ENCODE measurements at places on chromosomes 2 and 18. TPM values are rescaled to one million over a fixed set of nuclear protein-coding genes. Genes with fewer than 3 reads are reported as not detected.

CNTNAP5 gene
- not detected for total RNA-seq

- no peak for DNase-seq
Measured at GRCh38 chr2:181977661-181978350, 7.8 kb upstream of the PPP1R1C start.

DNA sequence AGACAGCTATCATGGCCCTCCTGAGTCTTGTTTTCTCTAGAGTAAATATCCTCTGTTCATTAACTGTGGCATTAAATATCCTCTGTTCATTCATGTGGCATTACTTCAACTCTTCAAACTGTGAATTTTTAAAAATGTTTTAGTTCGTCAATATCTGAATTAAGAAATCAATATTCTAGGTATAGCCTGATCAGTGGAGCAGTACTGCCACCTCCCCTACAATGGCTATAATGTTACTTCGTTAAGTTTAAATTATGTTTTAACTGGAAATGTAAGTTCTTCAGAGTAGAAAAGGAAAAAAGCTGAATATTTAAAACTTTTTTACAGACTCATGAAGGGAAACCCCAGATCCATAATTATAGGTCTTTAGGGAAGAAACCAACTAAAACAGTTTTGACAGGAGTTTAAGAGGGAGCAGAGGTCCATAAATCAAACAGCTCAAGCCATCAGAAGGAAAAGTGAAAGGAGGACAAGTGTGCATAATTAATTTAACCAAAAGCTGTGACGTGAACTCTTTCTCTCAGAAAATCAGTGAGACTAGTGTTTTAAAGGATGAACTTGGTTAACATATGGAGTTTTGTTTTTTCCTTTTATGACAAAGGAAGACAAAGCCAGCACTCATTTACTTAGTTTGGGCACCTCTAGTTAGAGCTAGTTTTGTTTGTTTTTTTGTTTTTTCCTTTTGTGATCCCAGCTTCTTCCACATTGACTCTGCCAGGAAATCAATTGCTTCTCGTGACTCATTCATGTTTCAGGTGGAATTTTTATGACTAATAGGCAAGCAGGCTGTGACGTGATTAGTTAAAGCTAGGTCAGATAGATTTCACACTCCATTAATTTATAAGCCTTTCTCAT is 44.9 kb downstream of the RBBP8 start:
- DNase-seq: no peak

DNA sequence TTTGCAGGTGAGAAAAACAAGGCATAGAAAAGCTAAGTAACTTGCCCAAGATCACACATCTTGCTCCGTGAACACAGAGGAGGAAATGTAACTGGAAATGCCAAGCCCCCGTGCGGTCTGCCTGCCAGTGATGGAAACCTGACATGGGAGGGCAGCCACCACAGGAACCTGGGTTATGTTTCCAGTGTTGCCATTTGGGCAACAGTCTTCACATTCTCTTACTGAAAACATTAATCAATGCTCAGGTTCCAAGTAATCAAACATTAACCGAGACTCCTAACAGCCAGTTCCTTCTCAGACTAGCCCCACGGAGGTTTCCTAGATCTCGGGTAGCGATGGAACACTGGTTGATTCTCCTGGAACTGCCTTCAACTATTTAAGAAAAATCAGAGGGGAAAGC is 2.5 kb downstream of the TGFA start:
- no peak for DNase-seq

DNA sequence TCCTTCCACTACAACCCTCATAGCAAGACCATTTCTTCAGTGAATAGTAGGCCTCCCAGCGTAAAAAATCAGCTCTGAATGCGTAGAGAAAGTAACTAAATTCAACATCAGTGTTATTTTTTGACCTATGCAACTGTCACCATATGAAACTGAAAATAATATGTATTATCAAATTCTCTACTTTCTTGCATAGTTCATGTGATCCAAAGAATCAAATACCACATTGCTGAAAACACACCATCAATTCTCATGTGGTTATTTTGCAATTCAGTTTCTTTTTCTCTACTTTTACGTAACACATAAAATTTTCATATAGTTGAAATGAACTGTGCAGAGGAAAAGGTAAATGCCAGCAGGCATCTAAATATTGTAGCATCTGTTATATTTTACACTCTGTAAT is 208.5 kb upstream of the SPOPL start:
- DNase-seq: no peak

GRCh38 chr18:44051026-44051425 is 629.7 kb upstream of the SETBP1 start:
- no peak for DNase-seq

KLHL29 gene
- total RNA-seq: 2.9 TPM

ALKAL2 gene
- 2.7 TPM for total RNA-seq

DNA sequence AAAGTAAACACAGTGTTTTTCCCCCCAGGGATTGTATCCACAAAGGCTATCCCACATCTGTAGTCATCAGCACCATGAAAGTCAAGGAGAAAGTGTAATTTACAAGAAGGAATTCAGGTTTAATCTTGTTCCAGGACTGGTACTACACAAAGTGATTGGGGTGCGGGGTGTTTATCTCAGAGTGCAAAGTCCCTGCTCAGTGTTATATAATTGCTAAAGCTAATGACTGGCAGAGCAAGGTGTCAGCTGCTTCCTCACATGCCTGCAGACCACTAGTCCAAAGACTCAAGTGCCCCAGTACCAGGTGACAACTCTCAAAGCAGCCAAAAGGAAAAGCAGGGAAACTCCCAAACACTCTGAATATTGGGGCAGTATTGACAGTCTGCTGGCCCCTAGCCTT is 40.4 kb upstream of the PDCL3 start:
- DNase-seq: no peak

GRCh38 chr18:23992941-23993280 is 21.6 kb upstream of the TTC39C start:
- no peak for DNase-seq

GRCh38 chr2:41854227-41854626 is 193.6 kb upstream of the PKDCC start:
- no peak for DNase-seq

UGT1A5 gene
- 2.1 TPM for total RNA-seq

POTEE gene
- total RNA-seq: 0.22 TPM

- no peak for DNase-seq
Measured at GRCh38 chr18:24321071-24321470, 76.6 kb downstream of the OSBPL1A start.

DNA sequence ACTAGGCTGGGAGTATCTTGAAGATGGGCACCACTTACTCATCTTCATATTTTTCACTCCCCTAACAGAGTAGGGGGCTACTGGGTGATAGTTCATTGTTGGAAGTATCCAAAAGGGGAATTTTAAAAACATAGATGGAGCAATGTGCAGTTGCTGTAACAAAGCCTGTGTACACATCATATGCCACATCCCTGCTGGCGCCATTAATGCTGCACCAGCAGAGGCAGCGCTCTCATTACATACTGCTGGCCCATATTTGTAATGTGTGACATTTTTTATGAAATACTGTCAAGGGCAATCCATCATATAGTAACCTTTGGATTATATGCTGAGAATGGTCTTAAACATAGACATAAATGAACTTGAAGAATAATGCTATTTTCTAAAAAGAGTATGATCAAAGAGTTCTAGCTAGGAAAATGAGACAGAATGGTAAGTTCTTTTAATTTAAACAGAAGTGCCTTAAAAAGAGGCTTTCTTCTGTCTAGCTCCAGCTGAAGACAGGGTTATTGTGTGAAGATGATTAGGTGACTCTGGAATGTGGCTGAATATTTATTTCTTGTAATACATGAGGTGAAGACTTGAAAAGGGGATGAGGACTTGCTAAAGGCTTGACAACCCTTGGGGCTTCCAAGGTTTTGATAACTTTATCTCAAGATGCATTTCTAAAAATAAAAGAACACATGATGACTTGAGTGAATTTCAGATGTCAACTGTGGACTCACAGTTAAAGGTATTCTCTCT is 2.4 kb upstream of the TMEM178A start:
- no peak for DNase-seq

MTCL1 gene
- total RNA-seq: 17.2 TPM

DNA sequence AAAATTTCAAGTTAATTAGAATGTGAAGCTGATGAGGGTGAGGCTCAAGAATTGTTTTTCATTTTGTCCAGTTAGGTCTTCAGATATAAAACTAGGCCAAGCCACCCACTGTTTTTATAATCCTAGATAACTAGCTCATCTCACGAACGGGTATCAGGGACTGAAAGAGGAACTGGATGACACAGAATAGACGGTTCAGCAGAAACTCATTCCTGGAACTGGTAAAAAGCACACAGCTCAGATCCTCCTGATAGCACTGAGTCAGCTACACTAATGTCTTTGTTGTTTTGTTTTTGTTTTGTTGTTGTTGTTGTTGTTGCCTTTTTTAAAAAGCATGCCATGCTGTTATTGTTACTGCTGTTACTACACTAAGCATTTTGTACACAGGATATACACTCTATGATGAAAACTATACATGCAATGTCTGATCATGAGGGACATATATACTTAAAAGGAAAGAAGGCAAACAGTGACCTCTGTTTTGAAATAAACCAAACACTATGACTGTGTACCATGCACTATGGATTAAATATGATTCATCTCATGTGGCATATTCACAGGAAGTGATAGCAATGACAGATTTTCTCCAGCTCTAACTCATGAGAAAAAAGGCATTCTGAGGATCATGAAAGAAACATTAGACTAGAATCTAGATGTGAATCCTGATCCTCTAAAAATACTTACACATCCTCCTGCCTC is 437.6 kb downstream of the NCKAP5 start:
- no peak for DNase-seq

DNA sequence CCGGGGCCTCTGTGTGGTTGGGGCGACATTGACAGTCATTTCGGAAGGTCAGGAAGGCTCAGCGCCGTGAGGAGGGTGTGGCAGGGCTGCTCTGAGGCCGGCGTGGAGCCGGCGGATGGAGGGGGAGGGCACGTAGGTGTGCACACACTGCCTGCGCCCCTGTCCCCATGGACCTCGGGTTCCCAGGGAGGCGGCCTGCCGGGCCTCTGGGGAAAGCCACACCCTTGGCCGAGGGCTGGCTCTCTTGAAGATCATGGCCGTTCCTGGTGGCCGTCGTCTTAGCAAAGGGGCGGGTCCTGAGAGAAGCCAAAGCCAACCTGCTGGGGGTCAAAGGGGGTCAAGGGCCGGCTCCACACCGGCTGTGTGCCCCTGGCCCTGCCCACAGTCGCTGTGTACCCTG is 11.9 kb downstream of the GPC1 start:
- DNase-seq: no peak

- peak; percentile 91 for DNase-seq
Measured at GRCh38 chr2:117523267-117523666, 291.2 kb upstream of the DDX18 start.

GRCh38 chr2:181054843-181055242 is 74.4 kb downstream of the UBE2E3 start:
- no peak for DNase-seq

SNRNP27 gene
- 32.7 TPM for total RNA-seq

GRCh38 chr18:42941860-42942259 is 173.6 kb downstream of the RIT2 start:
- no peak for DNase-seq

GRCh38 chr2:11494310-11494709 is 28.3 kb upstream of the E2F6 start:
- DNase-seq: no peak

VAMP8 gene
- total RNA-seq: 282 TPM

DNA sequence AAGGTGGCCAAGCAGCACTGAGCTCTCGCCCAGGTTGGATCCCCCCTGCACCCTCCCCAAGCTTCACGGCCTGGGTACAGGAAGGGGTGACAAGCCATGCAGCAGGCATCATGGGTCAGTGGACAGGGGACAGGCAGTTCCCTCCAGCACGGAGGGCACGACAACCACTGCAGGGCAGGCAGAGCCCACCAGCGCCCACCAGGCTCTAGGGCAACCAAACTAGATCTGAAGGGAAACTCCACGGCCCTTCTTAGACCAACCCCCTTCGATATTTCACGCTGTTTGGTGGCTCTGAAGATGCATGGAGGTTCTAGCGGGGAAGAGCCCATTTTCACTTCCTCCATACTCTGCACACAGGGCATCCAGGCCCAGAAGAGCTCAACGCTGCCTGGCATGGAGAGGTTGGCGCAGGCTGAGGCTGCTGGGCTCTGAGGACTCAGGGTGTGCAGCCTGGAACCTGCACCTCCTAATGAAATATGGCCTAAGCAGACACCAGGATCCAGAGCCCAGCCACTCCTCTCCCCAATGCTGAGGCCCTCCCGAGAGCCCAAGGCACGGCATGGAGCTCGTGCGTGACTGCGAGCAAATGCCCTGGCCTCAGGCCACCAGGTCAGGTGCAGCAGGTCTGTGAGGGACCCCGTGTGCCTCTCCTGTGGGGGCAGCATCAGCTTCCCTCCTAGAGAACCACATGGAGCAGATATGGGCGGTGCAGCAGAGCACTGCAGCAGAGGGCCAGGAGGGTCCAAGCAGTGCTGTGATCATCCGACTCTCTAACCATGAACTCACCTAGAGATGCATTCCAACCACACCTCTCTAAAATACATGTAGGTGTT is 8.7 kb upstream of the MTERF4 start:
- DNase-seq: no peak

TRABD2A gene
- total RNA-seq: 89.8 TPM

- no peak for DNase-seq
Measured at GRCh38 chr2:216700781-216701180, 5.4 kb upstream of the IGFBP5 start.

GRCh38 chr18:43396266-43396665 is 119.0 kb upstream of the SYT4 start:
- no peak for DNase-seq

GRCh38 chr2:218880102-218880858 is at the start of gene WNT10A:
Gene WNT10A, plus strand, starts transcription at chr2:218880852. Its CDS starts 144 bp downstream, at chr2:218880996.
- DNase-seq: peak; percentile 81

DNA sequence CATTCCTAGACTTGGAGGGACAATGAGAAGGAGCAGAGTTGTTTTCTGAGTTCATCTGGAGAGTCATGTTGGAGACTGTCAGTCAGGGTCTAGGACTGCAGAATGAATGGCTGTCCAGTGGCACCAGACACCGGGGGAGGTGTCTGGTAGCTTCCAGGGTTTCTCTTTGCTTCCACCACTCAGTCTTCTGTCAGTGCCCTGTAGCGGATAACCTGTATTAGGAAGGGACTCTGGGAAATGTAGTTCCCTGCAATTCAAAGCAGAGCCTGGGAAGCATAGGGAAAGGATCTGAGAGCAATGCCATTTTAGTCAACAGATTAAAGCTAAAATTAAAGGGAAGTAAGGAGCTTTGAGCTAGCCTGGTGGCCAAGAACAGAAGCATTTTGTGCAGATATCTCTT is 257.9 kb downstream of the THSD7B start:
- DNase-seq: no peak

- no peak for DNase-seq
Measured at GRCh38 chr2:158830201-158830600, 35.1 kb downstream of the DAPL1 start.

CXXC1 gene
- 81.0 TPM for total RNA-seq

DNA sequence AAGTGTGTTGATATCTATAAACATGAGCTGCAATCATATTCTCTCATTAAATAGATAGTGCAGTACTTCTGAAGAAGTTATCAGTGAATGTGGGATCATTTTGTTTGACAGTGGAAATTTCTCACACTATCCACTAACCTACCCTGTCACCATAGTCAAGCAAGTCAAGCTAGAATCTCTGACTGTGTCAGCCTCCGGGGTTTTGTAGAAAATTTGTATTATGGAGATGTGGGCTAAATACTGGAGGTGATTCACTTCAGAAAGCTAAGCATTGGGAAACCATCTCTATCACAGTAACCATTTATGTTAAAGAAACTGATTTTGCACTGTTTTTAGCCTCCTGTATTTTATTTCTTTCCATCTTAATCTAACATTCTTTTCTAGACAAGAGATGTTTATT is 126.6 kb upstream of the CREB1 start:
- no peak for DNase-seq

Data from left colon (tissue), 2 donors.